ENCODE measurements at places on chromosomes 1 and 21.

DNA sequence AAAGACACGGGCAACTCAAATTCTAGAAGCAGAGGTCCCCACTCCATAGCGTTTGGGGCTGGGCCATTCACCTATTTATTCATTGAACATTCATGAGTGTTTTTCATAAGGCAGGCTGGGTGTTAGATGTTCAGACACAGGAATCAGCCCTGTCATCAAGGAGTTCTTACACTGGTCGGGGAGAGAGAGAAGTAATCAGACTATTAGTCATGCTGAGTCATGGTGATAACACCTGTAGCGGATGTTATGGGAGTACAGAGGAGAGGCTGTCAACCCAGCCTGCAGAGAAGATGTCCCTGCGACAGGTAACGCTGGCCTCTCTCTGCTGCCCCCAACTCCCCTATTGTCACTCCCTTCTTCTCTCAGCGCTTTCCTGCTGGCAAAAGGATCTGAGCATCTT is 17.2 kb downstream of the LY9 start:
- peak; percentile 70 for DNase-seq

DNA sequence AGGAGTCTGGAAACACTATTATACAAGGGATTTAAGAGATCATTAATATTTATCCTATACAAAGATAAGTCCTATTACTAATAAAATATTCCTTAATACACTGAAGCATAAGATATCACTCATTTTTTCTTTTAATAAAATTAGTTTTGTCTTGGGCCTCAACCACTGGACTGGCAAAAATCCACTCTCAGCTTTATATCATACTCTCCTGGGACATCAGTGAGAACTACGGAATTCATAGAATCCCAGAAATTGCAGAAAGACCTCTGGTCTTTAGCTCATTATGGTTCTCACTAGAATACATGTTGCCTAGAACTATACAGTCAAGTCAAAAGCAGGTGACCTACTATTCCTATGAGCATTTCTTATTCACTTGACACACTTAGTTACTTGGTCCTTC is 285.0 kb downstream of the LRRC40 start:
- DNase-seq = no peak

GRCh38 chr21:36591326-36591970 is 107.5 kb upstream of the SIM2 start:
- DNase-seq = no peak

GRCh38 chr1:84163123-84163931 is 19.3 kb downstream of the PRKACB start:
- DNase-seq = no peak

DNA sequence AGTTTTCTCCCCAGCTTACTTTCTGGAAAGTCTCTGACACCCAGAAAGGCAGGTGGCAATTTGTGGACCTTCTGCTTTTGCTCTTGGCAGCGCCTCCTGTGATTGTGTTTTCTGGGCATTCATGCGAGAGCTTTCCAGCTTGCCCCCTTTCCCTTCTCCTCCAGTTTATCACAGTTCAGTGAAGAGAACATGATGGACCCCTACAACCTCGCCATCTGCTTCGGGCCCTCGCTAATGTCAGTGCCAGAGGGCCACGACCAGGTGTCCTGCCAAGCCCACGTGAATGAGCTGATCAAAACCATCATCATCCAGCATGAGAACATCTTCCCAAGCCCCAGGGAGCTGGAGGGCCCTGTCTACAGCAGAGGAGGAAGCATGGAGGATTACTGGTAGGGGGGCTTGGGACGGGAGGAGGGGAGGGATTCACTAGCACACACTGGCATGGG is 24.3 kb upstream of the IKBKE start:
- no peak for DNase-seq

DNA sequence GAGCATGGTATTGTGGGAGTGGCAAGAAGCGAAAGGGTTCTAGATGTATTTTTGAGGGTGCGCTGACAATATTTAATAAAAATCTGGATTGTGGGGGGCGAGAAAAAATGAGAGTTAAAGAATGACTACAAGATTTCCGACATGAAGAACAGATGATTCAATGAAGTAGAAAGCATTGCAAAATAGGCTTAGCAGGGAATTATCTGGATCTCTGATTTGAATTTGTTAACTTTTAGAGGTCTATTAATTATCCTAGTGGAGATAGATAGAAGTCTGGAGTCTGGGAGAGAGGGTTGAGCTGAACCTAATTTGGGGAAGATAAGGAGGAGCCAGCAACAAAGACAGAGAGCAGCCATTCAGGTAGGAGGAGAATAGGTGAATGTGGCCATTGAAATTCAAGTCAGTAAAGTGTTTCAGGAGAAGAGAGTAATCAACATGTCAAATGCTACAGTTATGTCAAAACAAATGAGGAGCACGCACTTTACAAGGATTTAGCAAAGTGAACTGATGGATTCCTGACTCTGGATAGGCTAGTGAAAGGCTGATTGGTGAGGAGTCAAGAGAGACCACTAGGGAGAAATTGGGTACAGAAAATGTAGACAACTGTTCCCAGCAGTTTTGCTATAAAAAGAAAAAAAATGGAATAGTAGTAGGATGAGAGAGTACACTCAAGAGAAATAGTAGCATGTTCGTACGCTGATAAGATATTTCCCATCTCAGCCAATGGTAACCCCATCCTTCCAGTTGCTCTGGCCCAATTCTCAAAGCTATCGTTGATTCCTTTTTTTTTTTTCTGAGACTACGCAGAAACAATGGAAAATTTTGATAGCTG is 393.2 kb upstream of the CXADR start:
- DNase-seq = no peak

DNA sequence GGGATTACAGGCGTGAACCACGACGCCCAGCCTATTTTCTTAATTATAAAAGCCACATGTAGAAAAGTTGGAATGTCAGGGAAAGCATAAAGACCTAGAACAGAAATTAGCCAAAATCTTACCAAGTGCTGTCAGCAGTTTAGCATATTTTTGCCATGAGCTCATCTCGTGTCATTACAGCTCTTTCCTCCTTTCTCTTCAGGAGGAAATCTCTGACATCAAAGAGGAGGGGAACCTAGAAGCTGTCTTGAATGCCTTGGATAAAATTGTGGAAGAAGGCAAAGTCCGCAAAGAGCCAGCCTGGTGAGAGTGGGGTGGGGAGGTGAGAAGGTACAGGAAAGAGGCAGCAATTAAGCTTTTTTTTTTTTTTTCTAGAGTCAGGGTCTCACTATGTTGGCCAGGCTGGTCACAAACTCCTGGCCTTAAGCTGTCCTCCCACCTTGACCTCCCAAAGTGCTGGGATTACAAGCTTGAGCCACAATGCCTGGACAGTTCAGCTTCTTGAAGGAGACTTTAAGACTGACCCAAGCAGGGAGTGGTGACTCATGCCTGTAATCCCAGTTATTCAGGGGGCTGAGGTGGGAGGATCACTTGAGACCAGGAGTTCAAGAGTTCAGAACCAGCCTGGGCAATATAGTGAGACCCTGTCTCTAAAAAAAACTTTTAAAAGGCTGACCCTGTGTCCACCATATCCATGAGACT is 8.4 kb upstream of the BGLAP start:
- DNase-seq = no peak

GRCh38 chr1:201115390-201115937 is 3.2 kb upstream of the CACNA1S start:
- DNase-seq = no peak

- DNase-seq = peak; percentile 56
Measured at GRCh38 chr1:60924964-60925798, 157.2 kb upstream of the NFIA start.

DNA sequence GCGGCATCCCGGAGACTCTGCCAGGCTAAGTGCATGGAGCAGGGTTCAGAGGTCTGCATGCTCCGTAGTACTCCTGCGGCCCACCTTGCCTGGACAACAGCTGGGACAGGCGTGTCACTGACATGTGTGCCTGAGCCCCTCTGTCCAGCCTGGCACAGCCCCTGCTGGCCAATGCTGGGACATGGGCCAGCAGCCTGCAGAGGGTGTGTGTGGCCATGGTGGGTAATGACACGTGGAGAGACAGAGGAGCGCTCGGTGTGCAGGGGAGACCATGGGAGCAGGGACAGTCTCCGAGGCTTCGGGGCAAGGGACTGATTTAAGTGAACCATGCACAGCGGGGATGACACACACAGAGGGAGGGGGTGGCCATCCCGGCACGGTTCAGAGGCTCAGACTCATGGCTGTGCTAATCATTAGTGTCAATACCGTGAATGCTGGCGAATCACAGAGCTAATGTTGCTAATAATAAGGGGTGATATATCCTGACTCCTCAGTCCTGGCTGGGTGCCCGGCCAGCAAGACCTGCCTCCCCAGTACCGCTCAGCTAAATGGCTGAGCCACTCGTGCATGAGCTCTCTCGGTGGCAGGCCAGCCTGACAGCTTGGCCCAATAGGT is 41.5 kb downstream of the IGSF21 start:
- DNase-seq = no peak

DNA sequence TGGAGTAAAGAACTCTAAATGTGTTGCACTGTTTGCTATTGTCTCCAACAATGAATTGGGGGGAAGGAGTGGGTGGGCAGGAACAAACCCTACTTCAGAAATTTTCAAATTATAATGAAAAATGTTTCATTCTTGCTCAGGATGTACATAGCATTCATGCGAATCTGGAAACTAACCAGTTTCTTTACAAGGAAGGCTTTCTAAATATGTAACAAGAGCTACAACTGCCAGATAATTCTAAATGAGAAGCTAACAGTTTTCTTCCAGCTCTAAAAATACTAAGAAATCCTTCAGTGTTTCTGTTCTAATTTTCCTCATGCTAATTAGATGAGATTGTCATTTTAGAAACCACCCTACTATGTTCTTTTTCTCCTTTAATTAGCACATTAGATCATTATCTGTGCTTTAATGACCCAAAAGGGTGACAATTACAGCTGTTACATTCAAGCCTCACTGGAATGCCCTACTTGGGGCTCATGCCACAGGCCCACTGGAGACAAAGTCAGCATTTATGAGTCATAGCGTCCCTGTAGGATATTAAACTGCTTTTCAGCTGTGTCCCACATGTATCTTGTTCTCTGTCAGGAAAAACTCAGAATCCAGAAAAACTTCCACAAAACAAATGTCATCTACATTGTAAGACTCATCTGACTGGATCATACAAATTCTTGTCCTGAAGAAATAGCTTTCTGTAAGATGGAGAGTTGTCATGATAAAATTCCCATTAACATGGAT is 804.6 kb upstream of the CXADR start:
- DNase-seq = no peak

GRCh38 chr1:94202241-94202640 is 35.1 kb downstream of the ARHGAP29 start:
- DNase-seq = no peak

- DNase-seq = no peak
Measured at GRCh38 chr1:92567211-92567868, 80.6 kb upstream of the GFI1 start.

GRCh38 chr1:42086146-42086545 is 67.1 kb upstream of the GUCA2B start:
- no peak for DNase-seq

DNA sequence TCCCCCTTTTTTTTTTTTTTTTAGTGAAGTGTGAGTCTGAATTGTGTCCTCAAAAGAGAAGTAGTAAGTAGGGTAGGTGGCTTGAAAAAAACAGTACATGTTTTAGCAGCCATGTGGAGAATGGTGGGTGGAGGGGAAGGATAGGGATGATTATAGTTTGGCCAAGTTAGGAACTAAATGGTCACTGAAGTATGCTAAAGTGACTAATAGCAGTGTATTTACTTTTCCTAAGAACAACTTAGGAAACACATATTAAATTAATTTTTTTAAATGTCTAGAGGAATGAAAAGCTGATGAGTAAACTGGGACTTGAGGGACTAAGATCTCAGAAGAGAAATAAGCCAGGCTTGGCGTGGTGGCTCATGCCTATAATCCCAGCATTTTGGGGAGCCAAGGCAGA is 55.5 kb downstream of the PLA2G4A start:
- no peak for DNase-seq

DNA sequence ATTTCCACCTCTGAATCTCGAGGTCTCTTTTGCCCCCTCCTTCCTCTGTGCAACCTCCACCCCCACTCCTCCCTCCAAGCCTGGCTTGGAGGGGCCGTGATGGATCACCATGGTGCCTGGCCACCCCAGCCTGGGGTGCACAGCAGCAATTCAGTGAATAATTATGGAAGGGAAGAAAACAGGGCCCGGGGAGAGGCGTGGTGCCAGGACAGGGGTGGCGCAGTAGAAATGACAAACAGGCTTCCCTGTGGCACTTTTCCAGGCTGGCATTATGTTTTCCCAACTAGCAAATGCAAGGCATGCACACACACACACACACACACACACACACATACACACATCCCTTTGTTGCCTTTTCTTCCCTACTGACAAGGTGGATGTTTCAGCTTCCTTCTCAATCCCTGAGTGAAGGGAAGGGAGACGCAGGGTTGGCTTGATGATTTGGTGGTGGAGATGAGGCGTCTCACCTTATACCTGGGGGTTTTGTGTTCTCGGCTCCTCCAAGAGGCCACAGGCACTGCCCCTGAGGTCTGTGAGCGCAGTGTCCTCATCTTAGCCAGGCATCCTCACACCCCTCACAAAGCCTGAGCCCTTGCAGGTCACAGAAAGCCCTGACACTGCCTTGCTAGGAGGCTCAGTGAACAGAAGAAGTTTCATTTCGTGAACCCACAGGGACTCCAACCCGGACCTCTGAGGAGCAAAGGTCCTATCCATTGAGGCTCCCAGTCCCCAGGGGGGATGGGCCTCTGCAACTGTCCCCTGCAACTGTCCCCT is 215.8 kb downstream of the MATN1 start:
- DNase-seq = no peak

- DNase-seq = no peak
Measured at GRCh38 chr1:41504114-41505035, 19.9 kb upstream of the EDN2 start.

DNA sequence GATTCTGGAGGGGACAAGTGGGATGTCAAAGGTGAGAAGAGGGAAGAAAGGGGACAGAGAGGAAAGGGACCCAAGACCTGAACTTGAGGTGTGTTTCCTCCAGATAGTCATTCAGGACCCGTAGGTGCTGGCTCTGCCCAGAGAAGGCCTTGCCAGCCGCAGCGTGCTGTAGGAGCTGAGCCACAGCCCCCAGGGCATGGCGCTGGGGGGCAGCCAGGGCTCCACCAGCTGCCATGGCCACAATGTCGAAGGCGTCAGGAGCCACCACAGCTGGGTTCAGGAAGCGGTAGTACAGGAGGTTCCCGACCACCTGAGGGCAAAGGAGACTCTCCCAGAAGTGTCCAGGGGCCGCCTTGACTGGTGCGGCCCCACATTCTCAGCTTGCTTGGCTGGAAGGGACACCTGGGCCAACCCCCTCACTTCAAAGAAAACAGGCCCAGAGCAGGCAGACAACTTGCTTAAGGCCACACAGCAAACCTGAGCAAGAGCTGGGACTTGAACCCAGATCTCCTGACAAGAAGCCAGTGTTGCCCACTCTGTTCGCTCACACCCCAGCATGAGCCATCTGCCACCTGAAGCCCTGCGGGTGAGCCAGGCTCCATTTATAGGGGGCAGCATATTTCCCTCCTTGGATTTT is 34.0 kb upstream of the MEF2D start:
- DNase-seq = no peak

DNA sequence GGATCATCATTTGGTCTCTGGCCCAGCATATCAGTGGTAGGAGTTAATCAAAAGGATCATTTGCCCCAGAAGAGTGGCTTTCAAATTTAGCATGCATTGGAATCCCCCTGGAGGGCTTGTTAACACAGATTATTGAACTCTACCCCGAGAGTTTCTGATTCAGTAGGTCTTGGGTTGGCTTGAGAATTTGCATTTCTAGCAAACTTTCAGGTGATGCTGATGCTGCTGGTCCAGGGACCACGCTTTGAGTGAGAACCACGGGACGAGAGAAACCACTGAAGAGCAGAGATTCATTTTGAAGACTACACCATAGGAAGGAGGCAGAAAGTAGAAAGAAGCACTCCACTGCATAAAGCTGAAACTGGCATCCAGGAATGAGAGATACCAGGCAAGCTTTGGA is 81.3 kb upstream of the DUSP10 start:
- DNase-seq = no peak

GRCh38 chr1:218633238-218633988 is 288.3 kb downstream of the TGFB2 start:
- DNase-seq = no peak

All from hematopoietic multipotent progenitor cell treated with erythropoietin and hydrocortisone succinate and interleukin-3 and kit ligand, for 17 days (in vitro differentiated cells).